H1 (cell line): ENCODE measurements at places on chromosomes 4 and X.

GRCh38 chr4:30559481-30559880 lies 160.7 kb upstream of the PCDH7 start:
- DNase-seq: no peak

- peak; percentile 63 for DNase-seq
Measured at GRCh38 chr4:153127760-153128494, 76.3 kb upstream of the TRIM2 start.

GRCh38 chrX:96719161-96719875 lies 34.7 kb downstream of the DIAPH2 start:
- no peak for DNase-seq

- no peak for DNase-seq
Measured at GRCh38 chr4:41448934-41449333, 89.0 kb upstream of the LIMCH1 start.

GRCh38 chrX:41589634-41590270 lies 99.0 kb upstream of the GPR34 start:
- DNase-seq: no peak

DNA sequence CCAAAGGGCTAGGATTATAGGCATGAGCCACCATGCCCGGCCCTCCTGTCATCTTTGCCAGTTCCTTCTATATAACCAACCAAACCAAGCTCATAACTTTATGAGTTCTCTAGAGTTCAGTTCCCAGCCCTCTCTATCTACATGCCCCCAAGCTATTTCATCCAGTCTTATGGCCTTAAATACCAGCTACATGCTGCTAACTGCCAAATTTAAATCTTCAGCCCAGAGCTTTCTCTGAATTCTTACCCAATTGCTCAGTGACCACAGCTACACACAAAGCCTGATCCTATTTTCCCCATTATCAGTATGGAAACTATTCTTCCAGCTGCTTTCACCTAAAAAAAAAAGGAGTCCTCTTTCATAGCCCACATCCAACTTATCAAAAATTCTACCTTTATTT lies 23.1 kb downstream of the TMEM184C start:
- DNase-seq: no peak

- DNase-seq: no peak
Measured at GRCh38 chrX:13937370-13938050, 92.2 kb downstream of the GEMIN8 start.

DNA sequence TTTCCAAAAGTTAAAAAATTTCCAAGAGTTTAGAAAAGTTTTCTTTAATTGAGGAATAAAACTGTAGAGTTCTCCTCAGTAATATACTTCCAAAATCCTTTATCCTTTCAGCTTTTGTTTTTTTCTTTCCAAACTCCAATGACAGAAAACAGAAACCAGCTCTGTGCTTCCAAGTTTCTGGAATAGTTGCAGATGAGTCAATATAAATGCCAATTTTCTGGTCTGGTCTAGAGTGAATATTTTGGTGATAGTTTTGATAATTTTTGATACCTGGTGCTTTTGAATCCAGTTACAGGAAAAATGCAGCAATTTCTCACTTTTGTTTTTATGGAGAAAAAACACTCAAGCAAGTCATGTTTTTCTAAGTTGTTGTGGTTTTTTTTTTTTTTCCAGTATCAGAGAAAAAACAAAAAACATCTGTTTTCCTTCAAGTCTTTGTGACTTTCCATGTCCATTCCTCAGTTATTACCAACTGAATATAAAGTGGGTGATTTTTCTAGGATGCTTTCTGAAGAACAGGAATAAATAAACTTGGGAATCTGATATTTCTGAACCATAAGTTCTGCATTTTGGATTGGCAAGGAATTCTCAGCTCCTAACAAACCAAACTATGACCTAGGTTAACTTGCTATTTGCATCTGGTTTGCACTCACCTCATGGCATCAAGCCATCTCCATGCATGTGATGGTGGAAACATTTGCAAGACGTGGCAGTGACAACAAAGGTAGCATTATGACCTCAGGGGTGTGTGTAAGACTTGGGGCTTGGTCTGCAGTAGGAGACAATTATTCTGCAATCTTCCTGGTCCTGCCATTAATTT lies 139.1 kb downstream of the VEGFC start:
- no peak for DNase-seq

DNA sequence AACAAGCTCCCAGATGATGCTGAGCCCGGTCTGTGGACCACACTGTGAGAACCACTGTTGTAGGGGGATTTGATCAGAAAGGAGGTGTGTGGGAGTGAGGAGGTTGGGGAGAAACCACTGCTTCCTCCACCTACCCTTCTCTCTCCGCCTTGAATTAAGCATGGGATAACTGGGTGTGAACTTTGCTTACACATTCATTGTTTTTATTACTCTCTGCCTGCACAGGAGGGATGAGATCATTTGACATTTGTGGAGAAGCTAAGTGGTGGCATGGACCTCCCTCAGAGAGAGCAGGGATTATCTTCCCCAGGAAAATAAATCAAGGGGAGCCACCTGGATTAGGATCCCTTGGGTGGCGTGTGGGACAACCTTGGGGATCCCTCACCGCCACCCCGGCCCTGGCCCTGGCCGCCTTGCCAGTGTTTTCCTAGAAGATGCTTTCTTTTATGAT lies 212.1 kb upstream of the ATP6AP2 start:
- no peak for DNase-seq
